Activated T-helper 1 cell treated with anti-CD3 and anti-CD28 coated beads, Interleukin-12 subunit alpha, Interleukin-12 subunit beta, Interleukin-2, Interleukin-4 antibody, amounts not matched to agents 30 ng/mL and 10 ng/mL and 1 ng/mL, durations not matched to agents 14 hours and 24 hours and 36 hours (primary cell): ENCODE measurements at places on chromosomes 12 and 14. TPM values are rescaled to one million over a fixed set of nuclear protein-coding genes. Genes with fewer than 3 reads are reported as not detected.

The GPR162 gene
- 0.29 and 0.32 TPM in 2 replicates for total RNA-seq

The SMIM41 gene
- 0.44 TPM in 1 of 2 replicates, not detected in the other for total RNA-seq

The FAM186B gene
- 0.29 and 0.62 TPM in 2 replicates for total RNA-seq

The ARHGAP9 gene
- total RNA-seq: 102 TPM in 2 replicates

The RNASE3 gene
- not detected in 2 replicates for total RNA-seq

The EML1 gene
- 0.76 and 0.91 TPM in 2 replicates for total RNA-seq

The MYH6 gene
- total RNA-seq: 0.52 and 0.59 TPM in 2 replicates

The KCNC2 gene
- total RNA-seq: not detected in 2 replicates

The ADAM20 gene
- total RNA-seq: 0.47 and 0.61 TPM in 2 replicates

The CTSG gene
- total RNA-seq: not detected in 2 replicates

The CD69 gene
- total RNA-seq: 90.5 and 93.2 TPM in 2 replicates

The SLC2A3 gene
- total RNA-seq: 226 and 234 TPM in 2 replicates

The CCDC175 gene
- not detected in 2 replicates for total RNA-seq

The TNS2 gene
- total RNA-seq: 2.7 and 3.1 TPM in 2 replicates

The SLC17A8 gene
- not detected in 2 replicates for total RNA-seq

The NRIP2 gene
- not detected in 2 replicates for total RNA-seq

The P2RX2 gene
- total RNA-seq: not detected in 2 replicates
